ENCODE measurements at places on chromosomes 5 and 9.

- DNase-seq, result no peak
Measured at GRCh38 chr5:40240671-40241070, 439.0 kb upstream of the PTGER4 start.

- DNase-seq, result no peak
Measured at GRCh38 chr5:95105638-95106037, 179.3 kb downstream of the MCTP1 start.

DNA sequence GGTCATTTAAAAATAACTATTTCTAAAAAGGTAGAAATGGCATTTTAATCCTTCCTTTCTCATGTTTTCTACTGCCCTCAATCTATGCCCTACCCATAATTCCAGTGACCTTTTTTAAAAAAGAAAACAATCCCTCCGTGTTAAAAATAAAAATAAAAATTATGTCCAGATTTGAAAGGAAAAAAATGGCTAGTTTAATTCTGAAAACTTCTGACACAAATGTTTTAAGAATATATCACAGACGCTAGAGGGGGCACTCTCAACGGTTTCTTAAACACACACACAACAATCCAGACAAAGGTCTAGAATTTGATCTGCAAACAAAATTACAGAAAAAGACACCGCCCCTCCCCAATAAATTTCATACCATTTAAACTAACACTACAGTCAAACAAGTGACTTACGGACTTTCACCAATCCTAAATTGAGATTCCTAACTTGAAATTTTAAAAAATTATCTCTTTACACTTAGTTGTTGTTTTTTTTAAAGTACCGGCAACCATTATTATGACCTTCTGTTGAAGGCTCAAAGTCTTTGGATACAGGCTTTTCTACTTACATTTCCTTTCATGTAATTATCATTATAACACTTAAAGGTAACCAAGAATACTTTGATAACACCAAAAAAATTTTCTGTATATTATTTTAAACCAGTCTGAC, 38.2 kb downstream of the CLINT1 start:
- DNase-seq, result peak; percentile 48

DNA sequence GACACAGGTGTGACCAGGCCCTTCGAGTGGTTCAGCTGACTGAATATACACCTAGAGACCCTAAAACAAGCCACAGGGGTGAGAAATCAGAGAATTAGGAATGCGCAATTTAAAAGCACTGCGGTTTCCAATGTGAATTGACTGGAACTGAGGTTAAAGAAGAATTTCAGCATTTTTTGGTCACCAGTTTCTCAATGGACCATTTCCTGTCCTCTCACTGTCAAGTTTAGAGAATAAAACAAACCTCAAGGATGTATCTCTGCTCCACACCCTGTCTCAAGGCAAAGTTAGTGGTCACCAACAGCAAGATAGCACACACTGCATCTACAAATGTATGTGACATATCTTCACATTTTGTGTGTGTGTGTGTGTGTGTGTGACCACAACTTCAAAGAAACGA, 143.8 kb upstream of the MAP3K1 start:
- DNase-seq, result peak; percentile 36

GRCh38 chr9:108933231-108933717, 650 bp downstream of the ELP1 start:
- DNase-seq, result no peak

GRCh38 chr5:111241696-111242095, 17.5 kb downstream of the CAMK4 start:
- no peak for DNase-seq

GRCh38 chr5:127358284-127358683, 67.7 kb downstream of the MEGF10 start:
- no peak for DNase-seq
